Activated CD8-positive, alpha-beta T cell treated with anti-CD3 and anti-CD28 coated beads for 36 hours (primary cell): ENCODE measurements at places on chromosomes 2 and 18. TPM values are rescaled to one million over a fixed set of nuclear protein-coding genes. Genes with fewer than 3 reads are reported as not detected.

GRCh38 chr2:86225581-86225980 is 26.3 kb downstream of the MRPL35 start:
- peak; percentile 77 for DNase-seq

GRCh38 chr2:134252092-134252750 is 1.7 kb upstream of the MGAT5 start:
- DNase-seq, result peak; percentile 75

- no peak for DNase-seq
These were observed 76.1 kb downstream of the SCG2 start for GRCh38 chr2:223526106-223526505.

GRCh38 chr18:70559446-70559845 is 270.6 kb downstream of the SOCS6 start:
- no peak for DNase-seq

DNA sequence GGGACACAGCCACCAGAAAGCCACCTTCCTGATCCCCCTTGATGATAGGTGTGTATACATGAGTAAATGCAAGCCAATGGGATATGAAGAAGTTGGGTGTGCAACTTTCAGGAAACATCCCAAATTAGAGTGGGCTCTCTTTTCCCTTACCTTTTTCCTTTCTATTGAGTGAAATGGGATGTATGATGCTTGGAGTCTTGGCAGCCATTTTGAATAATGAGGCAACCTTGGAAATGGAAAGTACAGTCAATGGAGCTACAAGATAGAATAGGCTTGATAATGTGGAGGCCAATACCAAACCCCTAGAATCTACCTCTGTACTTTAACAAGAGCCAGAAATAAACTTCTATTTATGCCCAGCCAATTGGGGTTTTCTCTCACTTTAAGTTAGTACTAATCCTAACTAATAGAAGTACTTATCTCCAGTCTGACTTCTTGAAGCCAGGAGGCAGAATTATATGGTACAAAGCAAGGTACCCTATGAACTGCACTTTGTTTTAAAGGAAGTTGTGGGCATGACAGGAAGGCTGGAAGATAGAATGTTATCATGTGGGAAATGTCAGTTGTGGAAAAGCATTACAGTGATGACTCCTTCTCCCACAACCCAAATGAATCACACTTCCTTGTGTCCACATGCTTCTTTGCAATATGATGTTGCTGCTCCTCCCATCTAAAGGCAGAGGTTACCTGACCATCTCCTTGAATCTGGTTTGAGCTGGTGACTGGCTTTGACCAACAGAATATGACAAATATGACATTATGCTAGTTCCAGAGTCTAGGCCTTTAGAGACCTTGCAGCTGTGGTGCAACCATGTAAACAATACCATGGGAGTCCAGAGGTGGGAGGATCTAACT is 12.9 kb upstream of the NABP1 start:
- DNase-seq, result no peak

GRCh38 chr2:18047896-18048657 is 169.6 kb downstream of the KCNS3 start:
- DNase-seq, result no peak

GRCh38 chr18:5391409-5391808 is 95.9 kb upstream of the ZBTB14 start:
- no peak for DNase-seq

DNA sequence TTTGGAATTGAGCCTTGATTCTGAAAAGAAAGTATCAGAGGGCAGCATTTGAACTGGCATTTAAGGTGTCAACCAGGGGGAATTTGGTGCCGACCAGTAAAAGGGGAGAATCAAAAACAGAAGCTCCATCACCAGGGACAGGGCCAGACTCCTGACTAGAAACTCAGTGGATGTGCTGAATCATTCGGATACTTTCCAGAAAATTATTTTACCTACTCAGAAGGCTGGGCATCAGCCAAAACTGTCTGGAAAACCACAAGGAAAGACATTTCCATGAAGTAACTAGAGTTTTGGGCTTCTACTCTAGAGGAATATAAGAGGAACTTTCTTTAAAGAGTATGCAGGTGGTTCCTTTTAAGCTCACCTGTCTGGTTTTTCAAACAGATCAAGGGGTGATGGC is 756.6 kb downstream of the RNF144A start:
- DNase-seq, result no peak

- no peak for DNase-seq
These were observed 150.7 kb upstream of the SPRED2 start for GRCh38 chr2:65583061-65583460.

- DNase-seq, result no peak
These were observed 88.7 kb downstream of the ARHGEF33 start for GRCh38 chr2:38978296-38978903.

The MYO7B gene
- total RNA-seq, result 0.65 TPM

The SLC8A1 gene
- 0.23 TPM for total RNA-seq

The TBR1 gene
- not detected for total RNA-seq

The RNF152 gene
- total RNA-seq, result 0.18 TPM

The SLC35F6 gene
- 4.2 TPM for total RNA-seq

The TTLL4 gene
- total RNA-seq, result 36.6 TPM

The GALNT13 gene
- 0.32 TPM for total RNA-seq

The ANKRD30B gene
- total RNA-seq, result not detected

The CROCC2 gene
- total RNA-seq, result not detected

The RBM44 gene
- total RNA-seq, result 0.52 TPM
